SW 1271 (cell line): ENCODE measurements at places on chromosomes 11 and 22.

GRCh38 chr11:20368438-20368837 lies 4.9 kb downstream of the HTATIP2 start:
- DNase-seq, result no peak

GRCh38 chr11:35047179-35047578 lies 91.8 kb upstream of the CD44 start:
- no peak for DNase-seq

- no peak for DNase-seq
These were observed 430.6 kb downstream of the MIAT start for GRCh38 chr22:27088026-27088425.

DNA sequence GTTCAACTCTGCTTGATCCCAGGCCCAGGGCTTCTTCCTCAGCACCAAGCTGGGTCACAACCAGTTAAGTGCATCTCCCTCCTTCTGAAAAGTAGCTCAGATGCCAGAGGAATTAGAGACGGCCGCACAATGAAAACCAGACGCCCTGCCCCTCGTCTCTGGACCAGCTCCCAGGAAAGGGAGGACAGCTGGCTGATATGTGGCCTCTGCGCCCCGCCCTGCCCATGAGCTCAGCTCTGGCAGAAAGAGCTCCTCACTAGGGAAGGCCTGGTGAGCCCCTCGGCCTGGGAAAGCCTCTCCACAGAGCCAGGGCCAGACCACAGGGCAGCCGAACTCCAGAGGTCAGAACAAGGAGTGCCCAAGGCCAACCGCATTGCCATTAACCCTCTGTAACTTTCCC lies 18.1 kb upstream of the SCGB1A1 start:
- no peak for DNase-seq

DNA sequence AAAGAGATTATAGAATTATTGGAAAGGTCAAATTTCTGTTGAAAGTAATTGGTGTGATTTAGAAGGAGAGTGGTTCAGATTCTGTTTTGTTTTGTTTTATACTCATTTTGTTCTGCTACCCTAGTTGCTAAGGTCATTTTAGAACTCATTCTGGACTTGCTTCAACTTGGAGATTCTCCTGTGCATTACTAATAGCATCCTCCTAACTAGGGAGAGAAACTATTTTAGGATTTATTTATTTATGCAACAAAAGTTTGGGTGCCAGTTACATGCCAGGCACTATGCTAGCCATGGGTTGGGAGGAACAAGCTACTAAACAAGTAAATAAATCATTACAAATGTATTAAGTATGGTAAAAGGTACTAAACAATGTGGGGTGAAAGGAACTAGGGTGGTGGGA lies 84.0 kb downstream of the YAP1 start:
- DNase-seq, result no peak

- no peak for DNase-seq
These were observed 312.5 kb upstream of the PDGFD start for GRCh38 chr11:104476454-104476853.

DNA sequence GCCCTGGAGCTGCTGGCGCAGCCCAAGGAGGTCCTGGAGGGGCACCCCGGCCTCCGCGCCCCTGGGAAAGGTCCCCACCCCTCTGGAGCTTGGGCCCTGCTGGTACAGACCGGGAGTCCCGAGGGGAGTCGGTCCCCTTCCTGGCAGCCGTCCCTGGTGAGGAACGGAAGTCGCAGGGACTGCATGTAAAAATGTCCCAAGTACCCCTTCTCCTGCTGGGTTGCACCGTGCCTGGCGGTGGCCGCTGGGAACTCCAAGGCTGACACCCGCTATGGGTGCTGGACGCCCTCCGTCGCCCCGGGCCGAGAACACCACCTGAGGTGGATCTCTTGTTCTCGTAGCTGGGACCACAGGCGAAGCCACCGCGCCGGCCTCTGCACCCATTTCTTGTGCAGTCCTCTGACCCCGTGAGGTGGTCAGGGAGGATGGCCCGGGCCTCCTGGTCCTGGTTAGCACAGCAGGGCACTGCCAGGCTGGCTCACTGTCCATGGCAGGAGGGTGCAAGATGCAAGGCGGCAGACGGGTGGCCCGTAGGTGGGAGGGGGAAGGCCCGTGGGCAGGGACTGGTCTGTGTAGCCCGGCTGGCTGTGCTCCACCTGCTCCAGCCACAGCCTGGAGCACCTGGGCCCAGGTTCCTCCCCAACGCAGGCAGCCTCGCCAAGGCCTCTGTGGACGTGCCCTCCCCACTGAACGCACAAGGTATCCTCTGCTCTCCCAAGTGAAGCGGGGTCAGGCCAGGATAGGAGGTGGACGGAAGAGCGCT lies 165.2 kb downstream of the IGLL1 start:
- no peak for DNase-seq

- DNase-seq, result no peak
These were observed 1.8 kb upstream of the KRTAP5-4 start for GRCh38 chr11:1623716-1624115.

- no peak for DNase-seq
These were observed 759.0 kb upstream of the API5 start for GRCh38 chr11:42552786-42553185.

- no peak for DNase-seq
These were observed 12.4 kb upstream of the HTATIP2 start for GRCh38 chr11:20351136-20351535.

- no peak for DNase-seq
These were observed at the start of gene AIFM3 for GRCh38 chr22:20966883-20967696. TSS of gene AIFM3 (plus strand) at chr22:20967255. CDS start at chr22:20967945, 690 bp downstream.

GRCh38 chr11:86275493-86276370 lies 26.3 kb upstream of the HIKESHI start:
- DNase-seq, result no peak

- DNase-seq, result no peak
These were observed 41.4 kb downstream of the AMPD3 start for GRCh38 chr11:10496296-10496936.

GRCh38 chr11:36328966-36329673 lies 33.0 kb downstream of the PRR5L start:
- no peak for DNase-seq

- DNase-seq, result no peak
These were observed 80.1 kb upstream of the ALX4 start for GRCh38 chr11:44389963-44390605.

GRCh38 chr22:46678785-46679700 lies 58.9 kb downstream of the GRAMD4 start:
- DNase-seq, result no peak

DNA sequence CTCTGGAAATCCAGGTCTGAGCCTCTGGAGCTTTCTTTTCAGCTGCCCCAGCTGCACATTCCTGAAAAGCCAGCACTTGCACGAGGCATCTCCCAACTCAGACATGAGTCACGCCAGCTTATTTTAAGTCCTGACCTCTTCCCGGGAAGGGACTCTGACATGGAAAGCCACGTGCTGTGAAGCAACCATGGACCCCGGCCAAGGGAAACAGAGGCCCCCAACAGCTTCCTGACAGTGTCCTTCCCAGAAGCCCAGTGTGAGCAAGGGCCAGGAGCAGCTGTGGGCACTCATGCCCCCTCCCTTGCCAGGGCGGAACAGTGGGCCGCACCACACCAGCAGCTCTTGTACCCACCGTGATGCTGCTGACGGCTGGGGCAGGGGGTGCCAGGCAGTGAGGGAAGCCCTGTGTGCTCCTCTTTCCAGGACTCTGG lies 118.8 kb upstream of the CADM1 start:
- DNase-seq, result no peak

DNA sequence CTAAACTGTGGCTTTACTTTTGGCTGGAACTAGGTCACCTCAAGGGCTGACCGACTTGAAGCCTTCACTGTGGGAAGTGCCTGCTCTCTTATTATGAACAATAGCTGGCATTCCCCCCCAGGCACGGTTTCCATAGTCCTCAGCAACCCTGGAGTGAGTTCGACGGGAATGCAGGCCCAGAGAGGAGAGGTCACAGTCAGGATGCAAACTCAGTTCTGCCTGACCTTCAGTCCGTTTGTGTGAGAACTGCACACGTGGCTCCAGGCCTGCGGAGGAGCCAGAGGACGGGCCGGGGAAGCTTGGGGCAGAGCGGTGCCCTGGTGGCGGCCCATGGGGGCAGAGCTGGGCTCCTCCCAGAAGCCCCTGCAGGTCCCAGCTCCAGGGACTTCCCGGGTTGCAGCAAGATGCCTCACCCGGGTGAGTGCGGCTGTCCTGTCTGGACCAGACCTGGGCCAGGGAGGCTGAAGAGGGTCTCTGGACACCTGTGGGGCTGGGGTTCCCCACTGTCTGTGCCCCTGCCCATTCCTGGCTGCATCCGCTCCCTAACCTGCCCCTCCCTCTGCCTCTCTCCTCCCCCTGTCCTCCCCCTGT lies 17.2 kb downstream of the SLC25A18 start:
- DNase-seq, result no peak

GRCh38 chr22:47994045-47994444 lies 1231.6 kb downstream of the TBC1D22A start:
- DNase-seq, result no peak

- DNase-seq, result no peak
These were observed 19.4 kb downstream of the TRPM5 start for GRCh38 chr11:2424811-2425495.

DNA sequence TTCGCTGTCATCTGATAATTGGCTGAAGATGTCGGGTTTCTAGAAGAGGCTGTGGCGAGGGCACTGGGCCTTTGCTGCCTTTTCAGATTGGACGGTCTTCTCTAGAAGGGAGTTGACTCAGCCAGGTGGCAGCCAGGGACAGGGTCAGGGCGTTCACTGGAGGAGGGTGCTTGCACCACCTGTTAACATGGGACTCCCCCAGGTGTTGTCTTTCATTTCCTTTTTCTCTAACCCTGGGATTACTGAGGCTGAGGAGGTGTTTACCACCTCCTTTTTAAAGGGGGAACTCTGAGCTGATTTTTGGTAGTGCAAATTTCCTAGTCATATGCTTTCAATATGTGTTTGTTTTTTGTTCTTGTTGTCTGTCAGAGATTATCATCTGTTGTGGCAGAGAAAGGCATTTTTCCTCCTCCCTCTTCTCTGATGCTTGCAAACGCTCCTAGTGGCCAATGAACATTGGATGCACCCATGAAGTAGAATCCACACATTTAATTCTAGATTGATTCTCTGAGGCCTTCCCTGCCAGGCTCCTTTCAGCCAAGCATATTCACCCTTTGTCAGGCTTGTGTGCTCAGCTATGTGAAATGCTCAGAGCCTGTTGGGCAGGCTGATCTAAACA lies 54.1 kb downstream of the LDLRAD3 start:
- DNase-seq, result no peak

GRCh38 chr11:110479108-110480101 lies 49.7 kb downstream of the FDX1 start:
- no peak for DNase-seq

GRCh38 chr11:61842528-61842820 lies 14.4 kb downstream of the FADS2 start:
- DNase-seq, result no peak

DNA sequence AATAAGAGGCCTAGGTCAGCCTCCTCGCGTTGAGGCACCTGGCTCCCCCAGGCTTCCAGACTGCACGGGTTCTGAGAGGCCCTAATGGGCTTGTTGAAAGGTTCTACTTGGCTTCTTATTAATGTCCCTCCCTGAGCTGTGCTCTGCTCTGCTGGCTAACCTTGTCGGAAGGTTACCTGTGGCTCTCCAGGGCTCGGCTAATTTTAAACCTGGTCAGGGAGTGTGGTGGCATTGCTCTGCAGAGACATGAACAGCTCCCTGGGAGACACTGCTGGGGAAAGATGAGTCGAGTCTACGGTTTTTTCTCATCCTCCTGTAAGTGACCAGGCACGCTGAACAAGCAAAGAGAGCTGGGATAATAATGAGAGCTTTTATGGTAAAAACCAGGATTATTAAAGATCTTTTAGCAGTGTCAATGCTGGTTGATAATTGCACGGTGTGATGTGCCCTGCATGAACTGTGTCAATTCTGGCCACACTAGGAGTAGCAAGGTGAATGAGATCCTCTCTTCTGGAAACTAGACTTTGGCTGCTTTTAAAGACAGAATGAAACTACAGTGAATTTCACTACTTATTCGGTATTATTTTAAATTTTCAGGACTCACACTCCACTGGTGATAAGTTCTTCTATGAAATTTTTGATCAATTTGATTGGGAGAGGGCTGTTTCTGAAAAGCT lies 70.7 kb downstream of the TEAD1 start:
- no peak for DNase-seq

- DNase-seq, result no peak
These were observed 2.7 kb downstream of the HBG1 start for GRCh38 chr11:5246772-5247471.

- DNase-seq, result no peak
These were observed 7.1 kb downstream of the TBX1 start for GRCh38 chr22:19767427-19768341.

- DNase-seq, result no peak
These were observed 12.2 kb downstream of the MED19 start for GRCh38 chr11:57699813-57700212.

DNA sequence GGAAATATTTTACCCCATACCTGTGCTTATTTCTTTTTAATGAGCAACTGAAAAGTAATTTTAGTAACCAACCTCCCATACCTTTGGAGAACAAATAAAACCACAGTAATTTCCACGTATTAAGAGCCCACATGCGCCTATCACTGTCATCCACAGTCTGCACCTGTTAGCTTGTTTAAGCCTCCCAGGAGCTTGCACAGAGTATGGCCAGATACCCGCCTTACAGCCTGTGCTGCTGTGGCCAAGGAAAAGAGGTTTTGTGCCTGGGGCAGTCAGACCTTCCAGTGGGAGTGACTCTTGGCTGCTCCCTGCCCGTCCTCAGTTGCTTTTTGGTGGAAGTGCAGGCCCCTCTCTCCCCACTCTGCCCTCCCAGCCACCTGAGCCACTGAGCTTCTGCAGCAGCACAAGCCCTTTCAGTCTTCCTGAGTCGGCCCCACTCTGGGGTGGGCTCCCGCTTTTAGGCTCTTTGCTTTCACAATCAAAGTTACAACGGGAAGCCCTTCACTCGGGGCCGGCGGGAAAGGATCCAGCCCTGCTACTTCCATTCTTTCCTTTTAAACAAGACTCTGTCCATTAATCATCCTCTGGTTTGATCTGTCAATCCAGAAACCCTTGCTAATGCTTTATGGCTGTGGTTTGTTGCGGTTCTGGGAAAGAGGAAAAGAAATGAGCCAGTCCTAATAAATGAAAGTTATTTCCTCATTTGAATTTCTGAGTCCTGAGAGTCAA lies 308.8 kb downstream of the TBC1D22A start:
- no peak for DNase-seq

DNA sequence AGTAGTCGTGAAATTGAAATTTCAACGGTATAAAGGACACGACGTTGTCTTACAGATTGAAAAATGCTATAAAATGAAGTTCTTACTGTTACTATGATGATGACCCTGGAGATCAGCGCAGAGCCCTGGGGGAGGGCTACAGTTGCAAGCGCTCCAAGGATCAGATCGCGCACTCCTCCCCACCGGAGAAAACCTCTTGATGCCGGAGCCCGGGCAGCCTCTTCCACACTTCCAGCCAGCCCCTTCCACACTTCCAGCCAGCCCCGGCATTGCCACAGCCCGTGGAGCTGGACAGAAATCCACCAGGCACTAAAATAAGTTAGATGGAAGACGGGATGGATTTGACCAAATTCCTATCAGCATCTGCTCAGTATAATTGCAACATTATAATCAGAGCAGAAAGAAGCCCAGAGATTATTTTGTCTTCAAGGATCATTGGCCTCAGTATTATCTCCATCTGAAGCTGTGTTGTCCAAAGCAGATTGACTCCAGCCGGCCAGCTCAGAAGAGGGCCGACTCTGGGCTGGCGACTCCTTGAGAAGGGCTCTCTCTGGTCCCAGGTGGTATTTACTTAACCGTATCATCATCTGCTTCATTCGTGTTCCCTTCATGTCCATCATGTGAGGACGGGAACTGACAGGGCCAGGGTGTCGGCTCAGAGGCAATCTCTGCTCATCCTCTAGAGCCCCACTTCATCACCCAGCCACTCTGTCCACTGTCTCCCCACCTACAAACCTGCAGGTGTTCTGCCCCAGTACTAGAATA lies 777 bp upstream of the MICAL3 start:
- no peak for DNase-seq

- DNase-seq, result no peak
These were observed 10.9 kb downstream of the GAB2 start for GRCh38 chr11:78406568-78407196.
